Inflammatory macrophage treated with lipopolysaccharide for 4 hours (primary cell): ENCODE measurements at places on chromosomes 7 and 10.
A peak's percentile ranks its signal among the peaks of the same experiment; 100 is the strongest.

DNA sequence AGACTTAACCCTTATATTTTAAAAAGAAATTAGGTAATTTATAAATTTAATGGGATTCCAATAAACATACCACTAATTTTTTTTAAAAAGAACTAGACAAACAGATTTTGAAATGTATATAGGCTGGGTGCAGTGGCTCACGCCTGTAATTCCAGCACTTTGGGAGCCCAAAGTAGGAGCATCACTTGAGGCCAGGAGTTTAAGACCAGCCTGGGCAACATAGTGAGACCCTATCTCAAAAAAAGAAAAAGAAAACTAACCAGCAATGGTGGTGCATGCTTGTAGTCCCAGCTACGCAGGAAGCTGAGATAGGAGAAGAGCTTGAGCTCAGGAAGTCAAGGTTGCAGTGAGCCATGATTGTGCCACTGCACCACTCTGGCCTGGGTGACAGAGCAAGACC, 62.7 kb downstream of the EZH2 start:
- DNase-seq, result no peak

- no peak for DNase-seq
Measured at GRCh38 chr10:74292871-74293427, 141.9 kb downstream of the ADK start.

GRCh38 chr10:4532976-4533375, 293.0 kb upstream of the AKR1E2 start:
- no peak for DNase-seq

- DNase-seq, result no peak
Measured at GRCh38 chr7:112125250-112125649, 80.9 kb downstream of the DOCK4 start.

DNA sequence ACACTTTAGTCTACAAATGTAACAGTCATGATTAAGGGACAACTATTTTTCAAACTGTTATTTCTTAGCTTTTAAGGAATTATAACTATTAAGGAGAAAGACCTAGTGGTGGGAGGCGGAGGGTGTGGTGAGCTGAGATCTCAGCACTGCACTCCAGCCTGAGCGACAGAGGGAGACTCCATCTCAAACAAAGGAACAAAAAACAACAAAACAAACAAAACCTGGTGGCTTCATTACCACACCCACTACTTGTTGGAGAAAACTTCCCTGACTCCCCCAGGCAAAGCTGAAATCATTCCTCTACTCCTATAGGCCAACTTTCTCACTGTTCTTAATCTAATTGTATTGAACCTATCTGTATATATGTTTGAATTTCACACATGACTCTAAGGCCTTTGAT, 3.2 kb downstream of the POLR1F start:
- no peak for DNase-seq

DNA sequence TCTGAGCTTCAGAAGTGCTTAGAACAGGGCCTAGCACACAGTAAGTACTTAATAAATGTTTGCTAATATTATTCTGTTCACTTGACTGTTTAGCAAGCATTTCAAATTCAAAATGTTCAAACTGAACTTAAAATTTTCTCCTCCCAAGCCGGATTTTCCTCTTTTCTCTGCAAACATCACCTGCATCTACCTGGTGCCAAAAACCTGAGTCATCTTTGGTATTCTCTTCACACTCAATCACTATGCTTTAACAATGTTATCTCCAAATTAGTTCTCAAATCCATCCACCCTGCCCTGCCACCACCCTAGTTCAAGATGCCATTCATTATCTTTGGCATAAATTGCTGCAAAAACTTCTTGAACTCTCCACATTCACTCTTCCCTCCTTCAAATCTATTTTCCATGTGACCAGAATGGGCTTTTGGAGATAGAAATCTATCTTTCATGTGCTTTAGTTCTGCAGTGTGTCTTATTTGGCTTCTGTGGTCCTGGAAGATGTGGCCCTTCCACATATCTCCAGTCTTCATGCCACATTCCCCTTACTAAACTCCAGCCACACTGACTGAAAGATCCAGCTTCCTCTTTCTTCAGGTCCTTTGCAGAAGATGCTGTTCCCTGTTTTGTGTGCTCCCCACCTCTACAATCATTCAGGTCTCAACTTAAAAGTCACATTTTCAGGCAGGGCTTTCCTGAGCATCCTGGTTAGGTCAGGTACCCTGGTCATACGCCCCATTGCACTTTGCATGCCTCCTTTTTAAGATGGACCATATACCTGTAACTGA, 2.0 kb downstream of the GGCT start:
- DNase-seq, result no peak

DNA sequence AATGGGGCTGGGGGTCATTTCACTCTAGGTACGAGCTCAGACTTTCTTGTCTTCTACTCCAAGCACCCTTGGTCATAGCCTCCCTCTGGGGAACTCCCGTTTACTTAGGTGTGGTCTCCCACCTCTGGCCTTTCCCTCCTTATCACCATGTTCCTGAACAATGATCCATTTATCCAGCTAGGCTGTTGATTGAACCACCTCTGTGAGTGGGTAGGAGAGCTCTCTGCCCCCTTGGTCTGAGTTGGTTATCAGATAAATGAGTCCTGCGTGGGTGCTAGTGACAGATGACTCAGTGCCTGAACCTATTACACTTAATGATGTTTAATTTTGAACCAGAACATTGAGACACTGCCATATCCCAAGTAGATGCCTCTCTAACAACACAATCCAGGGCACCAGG, 9.4 kb downstream of the BLNK start:
- no peak for DNase-seq

DNA sequence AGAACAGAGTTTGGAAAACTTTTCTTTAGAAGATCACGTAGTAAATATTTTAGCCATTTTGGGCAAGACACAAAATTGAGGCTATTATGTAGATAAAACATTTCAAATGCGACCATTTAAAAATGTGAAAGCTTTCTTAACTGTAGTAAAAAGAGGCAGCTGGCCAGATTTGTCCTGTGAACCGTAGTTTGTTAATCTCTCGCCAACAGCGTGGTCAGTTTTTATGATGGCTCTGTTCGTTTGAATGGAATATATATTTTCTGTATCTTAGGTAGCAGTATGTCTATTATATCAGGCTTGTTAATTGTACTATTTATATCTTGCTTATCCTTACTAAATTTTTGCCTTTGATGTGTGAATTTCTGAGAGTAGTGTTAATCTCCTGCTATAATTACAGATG, 124.9 kb downstream of the CCSER2 start:
- no peak for DNase-seq

- DNase-seq, result no peak
Measured at GRCh38 chr10:113047151-113047550, 97.1 kb downstream of the TCF7L2 start.

GRCh38 chr7:115241151-115241550, 319.3 kb downstream of the MDFIC start:
- DNase-seq, result no peak

DNA sequence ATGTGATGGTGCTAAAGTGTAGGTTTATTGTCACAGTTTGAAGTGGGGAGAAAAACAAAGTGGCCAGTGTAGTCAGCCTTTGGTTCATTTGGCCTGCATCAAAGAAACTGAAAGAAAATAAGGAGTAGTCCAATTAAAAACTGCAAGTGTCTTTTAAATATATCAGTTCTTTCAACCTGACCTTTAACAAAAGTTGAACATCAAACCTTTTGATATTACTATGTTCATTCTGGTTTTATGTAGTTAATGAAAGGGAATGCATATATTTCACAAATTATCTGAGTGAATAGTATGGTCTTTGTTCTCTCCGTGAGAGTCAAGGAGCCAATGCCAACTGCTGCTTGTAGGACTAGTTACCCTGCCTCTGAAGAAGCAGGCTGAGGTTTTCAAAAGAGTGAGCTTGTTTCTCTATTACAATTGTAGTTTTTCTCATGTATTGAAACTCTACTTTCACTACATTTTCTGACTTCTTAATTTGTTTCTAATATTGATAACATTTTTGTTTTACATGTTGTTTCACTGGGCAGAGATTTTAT, 1160.8 kb upstream of the LRRTM3 start:
- DNase-seq, result no peak

DNA sequence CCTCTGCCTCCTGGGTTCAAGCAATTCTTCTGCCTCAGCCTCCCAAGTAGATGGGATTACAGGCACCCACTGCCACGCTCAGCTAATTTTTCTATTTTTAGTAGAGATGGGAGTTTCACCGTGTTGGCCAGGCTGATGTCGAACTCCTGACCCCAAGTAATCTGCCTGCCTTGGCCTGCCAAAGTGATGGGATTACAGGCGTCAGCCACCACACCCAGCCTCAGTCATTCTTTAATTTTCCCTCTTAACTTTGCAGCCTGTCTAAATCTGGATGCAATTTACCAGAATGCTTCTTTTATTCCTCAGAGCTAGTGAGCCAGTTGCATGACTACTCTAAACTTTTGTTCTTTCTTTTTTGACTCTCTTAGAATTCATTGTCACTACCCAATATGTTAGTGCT, 90.5 kb upstream of the CSTF2T start:
- no peak for DNase-seq

- DNase-seq, result peak; percentile 32
Measured at GRCh38 chr7:95690367-95690947, 81.9 kb upstream of the DYNC1I1 start.

- peak; percentile 46 for DNase-seq
Measured at GRCh38 chr7:33744293-33745075, 160.9 kb upstream of the BMPER start.

GRCh38 chr7:7331523-7331922, 149.2 kb downstream of the C1GALT1 start:
- no peak for DNase-seq

DNA sequence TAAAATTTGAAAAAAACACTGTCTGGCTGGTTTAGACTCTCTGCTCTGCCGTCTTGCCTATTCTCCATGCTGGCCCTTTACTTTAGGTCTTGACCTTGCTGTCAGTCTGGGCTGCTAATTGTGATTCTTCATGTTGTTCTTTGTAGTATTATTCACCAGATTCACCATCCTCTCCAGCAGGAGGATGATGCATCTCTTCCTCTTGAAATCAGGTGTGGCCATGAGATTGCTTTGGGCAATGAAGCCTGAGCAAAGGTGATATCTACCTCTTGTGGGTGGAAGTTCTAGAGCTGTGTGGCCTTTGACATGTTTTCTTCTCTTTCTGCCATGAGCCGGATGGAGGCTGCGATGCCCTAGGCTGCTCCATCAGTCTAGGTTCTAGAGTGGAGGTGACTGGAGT, 51.3 kb upstream of the ITPRID1 start:
- DNase-seq, result no peak

- DNase-seq, result no peak
Measured at GRCh38 chr10:111784436-111784835, 399.1 kb downstream of the GPAM start.

- DNase-seq, result no peak
Measured at GRCh38 chr10:29921071-29921446, 138.3 kb downstream of the JCAD start.

DNA sequence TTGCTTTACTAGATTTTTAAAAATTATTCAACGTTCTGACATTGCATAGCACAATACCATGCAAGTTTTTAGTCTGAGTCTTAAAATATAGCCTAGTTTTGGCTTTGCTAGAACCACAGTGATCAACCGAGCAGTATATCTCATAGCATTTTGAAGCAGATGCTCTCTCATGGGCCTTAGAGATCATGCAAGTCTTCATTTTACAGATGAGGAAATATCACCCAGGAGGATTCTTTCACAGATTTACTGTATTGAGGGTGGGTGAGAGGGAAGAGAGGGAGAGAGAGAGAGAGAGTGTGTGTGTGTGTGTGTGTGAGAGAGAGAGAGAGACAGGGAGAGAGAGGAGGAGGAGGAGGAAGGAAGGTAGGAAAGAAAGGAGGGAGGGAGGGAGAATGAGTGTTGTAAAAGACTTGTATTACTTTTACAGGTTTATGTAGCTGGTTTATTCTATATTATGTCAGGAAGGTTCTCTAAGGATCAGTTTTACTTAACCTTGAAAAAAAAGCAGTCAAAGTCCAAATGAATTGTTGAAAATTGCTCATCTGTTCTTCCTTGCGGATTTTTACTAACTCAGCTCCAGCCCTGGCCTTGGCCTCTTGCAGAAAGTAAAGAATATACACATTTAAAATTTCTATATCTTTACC, 14.2 kb upstream of the NPTX2 start:
- no peak for DNase-seq

- DNase-seq, result no peak
Measured at GRCh38 chr7:69617364-69617763, 19.1 kb downstream of the AUTS2 start.

DNA sequence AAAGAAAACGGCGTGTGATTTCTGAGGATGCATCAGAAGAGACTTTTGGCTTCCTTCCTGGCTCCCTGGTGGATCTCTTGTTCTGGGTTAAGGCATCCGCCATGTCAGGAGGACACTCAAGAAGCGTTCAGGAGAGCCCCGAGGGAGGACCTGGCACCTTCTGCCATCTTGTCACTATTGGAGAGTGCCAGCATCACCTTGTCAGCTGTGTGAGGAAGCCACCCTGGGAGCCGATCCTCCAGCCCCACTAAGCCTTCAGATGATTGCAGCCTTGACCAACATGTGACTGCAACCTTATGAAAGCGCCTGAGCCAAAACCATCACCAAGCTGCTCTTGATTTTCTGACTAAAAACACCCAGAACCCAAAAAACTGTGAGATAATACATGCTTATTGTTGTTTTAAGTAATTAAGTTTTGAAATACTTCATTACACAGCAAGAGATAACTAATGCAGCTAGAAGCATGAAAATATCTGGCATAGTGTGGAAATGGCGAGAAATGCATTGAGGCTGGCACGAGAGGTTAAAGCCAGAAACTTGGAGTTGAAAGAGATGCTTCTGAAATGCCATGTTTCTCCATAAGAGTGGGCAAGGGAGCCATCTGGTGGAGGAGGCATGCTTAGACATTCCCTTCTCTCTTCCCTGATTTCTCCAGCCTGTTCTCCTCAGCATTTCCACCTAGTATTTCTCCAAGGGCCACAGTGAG, 5.4 kb upstream of the ZFYVE27 start:
- DNase-seq, result peak; percentile 71

- DNase-seq, result no peak
Measured at GRCh38 chr10:95511314-95511713, 49.9 kb downstream of the SORBS1 start.

GRCh38 chr10:29970576-29970975, 88.8 kb downstream of the JCAD start:
- DNase-seq, result no peak

- DNase-seq, result peak; percentile 76
Measured at GRCh38 chr7:28093623-28094232, 86.9 kb downstream of the JAZF1 start.

GRCh38 chr7:108253275-108254044, 123.3 kb upstream of the LAMB4 start:
- DNase-seq, result no peak

DNA sequence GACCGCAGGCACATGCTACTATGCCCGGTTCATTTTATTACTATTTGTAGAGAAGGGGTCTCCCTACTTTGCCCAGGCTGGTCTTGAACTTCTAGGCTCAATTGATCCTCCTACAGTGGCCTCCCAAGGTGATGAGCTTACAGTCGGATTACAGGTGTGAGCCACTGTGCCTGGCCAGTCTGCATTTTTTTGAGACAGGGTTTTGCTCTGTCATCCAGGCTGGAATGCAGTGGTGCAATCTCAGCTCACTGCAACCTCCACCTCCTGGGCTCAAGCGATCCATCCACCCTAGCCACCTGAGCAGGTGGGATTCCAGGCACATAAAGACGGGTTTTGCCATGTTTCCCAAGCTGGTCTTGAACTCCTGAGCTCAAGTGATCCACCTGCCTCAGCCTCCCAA, 2.3 kb upstream of the H2BK1 start:
- DNase-seq, result no peak

GRCh38 chr7:140605337-140605736, 35.3 kb downstream of the DENND2A start:
- DNase-seq, result no peak

- no peak for DNase-seq
Measured at GRCh38 chr10:78148216-78148960, 114.7 kb downstream of the RPS24 start.
